ENCODE measurements at places on chromosomes 3 and 15. TPM values are rescaled to one million over a fixed set of nuclear protein-coding genes. Genes with fewer than 3 reads are reported as not detected.

ZBBX gene
- total RNA-seq, result not detected

GRCh38 chr15:79887054-79887930 is 9.5 kb downstream of the MTHFS start:
- DNase-seq, result no peak
- H3K27ac ChIP-seq, result no peak overlapping the region
- no peak overlapping the region for H3K4me3 ChIP-seq
- H3K4me1 ChIP-seq, result no peaks in the 10 kb centered on the region

GRCh38 chr3:42490243-42490642 is 12.2 kb upstream of the VIPR1 start:
- H3K27me3 ChIP-seq, result no peaks in the 10 kb centered on the region
- peak; percentile 28 for DNase-seq
- no peak overlapping the region for H3K27ac ChIP-seq
- no peaks in the 10 kb centered on the region for H3K36me3 ChIP-seq
- H3K4me3 ChIP-seq, result no peak overlapping the region

ILDR1 gene
- not detected for total RNA-seq

DNA sequence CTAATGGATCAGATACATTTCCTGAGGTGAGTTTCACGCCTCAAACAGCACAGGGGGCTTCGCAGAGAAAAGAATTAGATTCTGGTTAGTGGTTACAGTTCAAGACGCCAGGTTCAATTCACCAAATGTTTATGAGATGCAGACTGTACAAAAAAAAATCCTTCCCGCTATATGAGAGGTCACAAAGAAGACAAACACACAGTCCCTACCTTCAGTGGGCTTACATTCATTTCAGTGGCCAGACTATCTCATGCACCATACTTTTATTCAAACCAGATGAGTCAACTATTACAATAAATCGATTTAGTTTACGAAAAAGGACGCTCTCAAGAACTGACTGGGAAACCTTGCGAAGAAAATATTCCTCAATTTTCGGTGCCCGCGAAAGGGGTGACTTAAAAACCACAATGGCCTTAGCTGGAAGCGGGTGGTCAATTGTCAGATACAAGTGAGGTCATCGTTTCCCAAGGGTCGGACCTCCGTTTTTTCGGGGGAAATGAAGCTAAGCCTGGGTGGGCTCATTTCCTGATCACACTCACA is 695 bp downstream of the METTL6 start:
- peak overlapping the region; percentile 88 for H3K27ac ChIP-seq
- peak overlapping the region; percentile 88 for H3K4me3 ChIP-seq
- no peak for DNase-seq
- H3K27me3 ChIP-seq, result no peaks in the 10 kb centered on the region

GRCh38 chr3:139718415-139718814 is 40.6 kb upstream of the NMNAT3 start:
- H3K27ac ChIP-seq, result no peak overlapping the region
- H3K4me1 ChIP-seq, result no peaks in the 10 kb centered on the region
- no peak overlapping the region for H3K4me3 ChIP-seq
- H3K27me3 ChIP-seq, result no peaks in the 10 kb centered on the region
- H3K36me3 ChIP-seq, result no peaks in the 10 kb centered on the region
